ENCODE measurements at places on chromosomes 7 and 10.

- no peak for DNase-seq
Measured at GRCh38 chr7:25985196-25985595, 166.8 kb upstream of the NFE2L3 start.

GRCh38 chr10:67818323-67818722, 19.7 kb downstream of the DNAJC12 start:
- DNase-seq: no peak

- DNase-seq: no peak
Measured at GRCh38 chr10:108560488-108560887, 1362.8 kb downstream of the XPNPEP1 start.

GRCh38 chr7:39084349-39084748, 106.6 kb downstream of the POU6F2 start:
- no peak for DNase-seq

DNA sequence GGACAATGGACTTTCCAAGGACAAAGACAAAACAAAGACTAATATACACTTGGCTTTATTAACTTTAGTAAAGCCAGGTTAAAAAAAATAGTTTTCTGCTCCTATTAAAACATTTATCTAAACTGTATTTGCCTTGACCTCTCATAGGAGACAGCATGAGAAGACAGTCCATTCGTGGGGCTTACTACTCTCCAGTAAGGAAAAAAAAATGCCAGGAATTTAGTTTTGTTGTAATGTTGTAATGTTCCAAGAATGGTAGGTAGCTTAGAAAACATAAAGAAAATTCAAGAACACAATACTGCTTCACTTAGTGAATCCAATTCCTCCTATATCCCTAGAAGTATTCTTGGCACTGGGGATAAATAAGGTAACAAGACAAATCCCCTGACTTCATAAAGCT, 81.7 kb downstream of the KMT2C start:
- DNase-seq: no peak

DNA sequence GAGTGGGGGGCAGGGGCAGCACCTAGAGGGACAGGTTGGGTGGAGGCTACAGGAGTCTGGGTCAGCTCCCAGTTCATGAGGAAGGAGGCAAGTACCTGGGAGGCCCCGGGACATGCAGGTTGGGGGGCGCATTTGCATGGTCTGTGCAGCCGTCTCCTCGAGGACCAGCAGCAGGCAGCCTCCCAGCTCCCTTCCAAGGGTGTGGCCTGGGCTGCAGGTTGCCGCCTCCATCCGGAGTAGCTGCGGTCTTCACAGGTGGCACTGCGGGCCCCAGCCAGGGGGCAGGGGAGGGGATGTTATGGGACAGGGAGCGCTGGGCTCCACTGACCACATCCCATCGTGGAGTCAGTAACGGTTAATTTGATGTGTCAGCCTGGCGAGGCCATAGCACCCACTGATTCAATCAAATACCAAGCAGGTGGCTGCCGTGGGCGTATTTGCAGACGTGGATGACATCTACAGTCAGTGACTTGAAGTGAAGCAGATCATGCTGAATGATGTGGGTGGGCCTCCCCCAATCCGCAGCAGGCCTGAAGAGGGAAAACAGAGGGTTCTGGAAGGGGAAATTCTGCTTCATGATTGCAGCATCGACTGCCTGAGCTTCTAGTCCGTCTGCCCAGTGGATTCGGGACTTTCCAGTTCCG, 81.6 kb downstream of the PRKAG2 start:
- DNase-seq: peak; percentile 64

DNA sequence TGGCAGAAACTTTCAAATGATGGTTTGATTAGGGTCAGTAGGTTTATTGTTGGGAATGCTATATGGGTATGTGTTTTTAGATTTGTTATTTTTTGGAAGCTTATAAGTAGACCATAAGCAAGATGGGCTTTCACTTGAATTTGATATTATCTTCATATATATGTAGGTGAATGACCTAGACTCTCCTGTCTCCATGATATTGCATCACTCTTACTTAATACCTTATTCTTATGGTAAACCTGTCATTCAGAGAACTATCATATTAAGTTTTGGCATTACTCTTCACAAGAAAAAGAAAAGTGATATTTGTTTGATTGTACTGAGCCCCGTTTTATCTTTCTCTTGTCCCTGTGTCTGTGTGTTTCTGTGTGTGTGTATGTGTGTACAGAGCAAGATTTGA, 17.3 kb downstream of the HSPA14 start:
- no peak for DNase-seq

All from activated CD4-positive, alpha-beta T cell treated with anti-CD3 and anti-CD28 coated beads, Interleukin-2, amount 10 ng/mL, durations not matched to agents 24 days and 14 days (primary cell).